ENCODE measurements at places on chromosomes 13 and 19.

DNA sequence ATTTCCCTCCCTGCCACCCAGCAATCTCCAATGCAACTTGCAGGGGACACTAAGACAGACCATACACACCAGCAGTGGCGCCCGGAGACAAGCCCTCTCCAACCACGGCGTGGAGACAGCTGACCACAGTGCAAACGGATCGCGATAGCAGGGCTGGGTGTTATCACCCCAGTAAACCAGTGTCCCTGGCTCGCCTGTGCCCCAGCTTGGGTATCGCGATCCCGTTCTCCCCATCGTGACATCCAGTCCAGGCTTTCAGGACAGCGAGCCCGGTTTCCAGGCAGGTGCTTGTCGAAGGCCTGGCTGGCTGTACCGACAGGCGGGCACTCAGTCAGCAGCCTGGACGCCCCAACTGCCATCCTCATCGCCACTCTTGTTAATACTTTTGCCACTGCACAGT is 20.7 kb upstream of the NANOS2 start:
- DNase-seq, result no peak

DNA sequence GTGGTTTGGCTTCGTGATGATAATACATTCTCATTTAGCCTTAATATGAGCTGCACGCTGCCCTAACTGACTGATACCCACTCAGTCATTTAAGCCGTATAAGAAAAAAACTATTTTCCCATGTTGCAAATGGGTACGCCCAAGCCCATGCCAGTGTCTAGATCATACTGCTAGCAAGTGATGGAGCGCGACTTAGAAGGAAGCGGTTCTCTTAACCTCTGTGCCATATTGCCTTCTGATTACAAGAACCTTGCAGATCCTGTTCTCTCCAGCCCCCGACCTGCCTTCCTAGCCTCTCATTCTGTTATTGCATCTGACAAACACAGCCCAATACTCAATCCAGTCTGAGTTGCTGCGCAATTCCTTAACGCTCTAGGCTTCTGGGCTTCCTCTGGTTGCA is 603 bp downstream of the GPALPP1 start:
- DNase-seq, result no peak

- no peak for DNase-seq
Observed at GRCh38 chr13:54709546-54709945, 1680.9 kb downstream of the OLFM4 start.

DNA sequence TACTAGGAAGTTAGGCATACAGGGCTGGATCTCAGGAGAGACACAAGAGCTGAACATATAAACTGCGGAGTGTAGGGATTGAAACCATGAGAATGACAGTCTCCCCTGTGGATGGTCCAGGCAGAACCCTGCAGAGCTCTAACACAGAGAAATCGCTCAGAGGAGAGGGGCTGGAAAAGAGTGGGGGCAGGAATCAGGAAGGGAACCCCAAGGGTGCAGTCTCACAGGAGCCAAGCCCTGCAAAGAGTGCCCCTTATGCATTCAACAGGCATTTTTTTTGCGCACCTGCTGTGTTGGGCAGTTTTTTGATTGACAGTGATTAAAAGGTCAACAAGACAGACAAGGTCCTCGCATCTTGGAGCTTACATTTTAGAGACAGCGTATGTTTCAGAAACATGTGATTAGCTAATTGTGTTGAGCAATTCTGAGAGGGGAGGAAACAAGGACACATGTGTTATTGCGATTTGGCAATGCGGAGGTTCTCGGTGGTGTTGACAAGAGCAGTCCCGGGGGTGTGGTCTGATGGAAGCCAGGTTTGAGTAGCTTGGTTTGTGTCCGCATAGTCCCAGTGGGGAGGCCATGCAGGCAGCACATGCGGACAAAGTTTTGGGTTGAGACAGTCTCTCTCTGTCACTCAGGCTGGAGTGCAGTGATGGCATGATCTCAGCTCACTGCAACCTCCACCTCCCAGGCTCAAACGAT is 182.6 kb upstream of the IRS2 start:
- DNase-seq, result no peak

- no peak for DNase-seq
Observed at GRCh38 chr13:46593398-46593797, 40.4 kb downstream of the LRCH1 start.

DNA sequence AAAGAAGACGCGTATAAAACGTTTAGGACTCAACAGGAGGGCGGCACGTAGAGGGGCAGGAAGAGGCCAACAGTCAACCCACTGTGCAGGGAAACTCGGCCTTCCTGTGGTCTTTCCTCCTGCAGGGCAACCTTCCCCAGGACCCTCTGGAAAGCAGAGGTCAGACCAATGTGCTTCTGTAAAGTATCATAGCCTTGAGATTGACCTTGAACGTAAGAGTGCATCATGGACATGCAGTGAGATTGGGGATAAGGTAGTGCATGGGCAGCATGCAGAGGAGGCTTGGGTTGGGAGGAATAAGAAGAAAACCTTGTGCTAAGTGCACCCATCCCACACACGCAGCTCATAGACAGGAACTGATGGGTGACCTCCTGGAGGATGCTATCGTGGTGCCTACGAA is 34.0 kb upstream of the ZNF507 start:
- no peak for DNase-seq

GRCh38 chr19:3275583-3276340 is 51.3 kb downstream of the CELF5 start:
- DNase-seq, result peak; percentile 83

DNA sequence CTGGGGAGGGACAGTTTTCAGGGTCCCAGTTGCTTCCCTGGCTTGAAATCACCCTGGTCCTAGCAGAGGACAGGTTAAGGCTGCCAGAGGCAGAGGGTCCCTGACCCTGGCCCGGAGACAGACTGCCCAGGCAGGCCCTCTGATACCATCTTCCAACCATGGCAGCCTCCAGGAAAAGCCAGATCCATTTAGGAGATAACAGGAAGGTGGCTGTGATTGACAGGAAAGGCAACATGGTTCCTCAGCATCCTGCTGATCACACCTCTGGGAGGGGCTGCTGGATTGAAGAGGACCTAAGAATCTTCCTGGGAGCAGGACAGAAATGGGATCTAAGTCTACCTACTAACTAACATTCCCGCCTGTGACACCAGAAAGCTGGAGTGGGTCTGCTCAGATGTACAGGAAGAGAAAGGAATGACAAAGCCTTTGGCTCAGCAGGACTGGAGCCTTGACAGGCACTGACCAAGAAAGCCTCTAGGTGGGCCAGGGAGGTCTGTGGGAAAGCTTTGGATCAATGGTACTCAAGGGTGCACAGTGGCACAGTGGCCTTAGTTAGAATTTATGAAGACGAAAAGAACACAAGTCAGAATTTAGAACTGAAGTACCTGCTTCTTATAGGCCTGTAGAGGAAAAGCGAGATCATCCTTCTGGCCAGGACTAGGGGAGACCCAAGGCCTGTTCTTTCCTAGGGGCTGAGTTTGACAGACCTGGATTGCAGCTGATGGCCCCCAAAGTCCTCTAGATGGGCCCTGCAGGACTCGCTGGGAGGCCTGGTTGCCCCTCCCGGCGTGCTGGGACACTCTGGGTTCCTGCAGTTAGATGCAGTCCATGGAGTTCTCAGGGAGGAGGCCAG is 2.3 kb upstream of the PRKACA start:
- DNase-seq, result no peak

- DNase-seq, result no peak
Observed at GRCh38 chr19:49058562-49058961, 1.0 kb upstream of the CGB7 start.

GRCh38 chr19:41299046-41299754 is 10.8 kb upstream of the CCDC97 start:
- no peak for DNase-seq

DNA sequence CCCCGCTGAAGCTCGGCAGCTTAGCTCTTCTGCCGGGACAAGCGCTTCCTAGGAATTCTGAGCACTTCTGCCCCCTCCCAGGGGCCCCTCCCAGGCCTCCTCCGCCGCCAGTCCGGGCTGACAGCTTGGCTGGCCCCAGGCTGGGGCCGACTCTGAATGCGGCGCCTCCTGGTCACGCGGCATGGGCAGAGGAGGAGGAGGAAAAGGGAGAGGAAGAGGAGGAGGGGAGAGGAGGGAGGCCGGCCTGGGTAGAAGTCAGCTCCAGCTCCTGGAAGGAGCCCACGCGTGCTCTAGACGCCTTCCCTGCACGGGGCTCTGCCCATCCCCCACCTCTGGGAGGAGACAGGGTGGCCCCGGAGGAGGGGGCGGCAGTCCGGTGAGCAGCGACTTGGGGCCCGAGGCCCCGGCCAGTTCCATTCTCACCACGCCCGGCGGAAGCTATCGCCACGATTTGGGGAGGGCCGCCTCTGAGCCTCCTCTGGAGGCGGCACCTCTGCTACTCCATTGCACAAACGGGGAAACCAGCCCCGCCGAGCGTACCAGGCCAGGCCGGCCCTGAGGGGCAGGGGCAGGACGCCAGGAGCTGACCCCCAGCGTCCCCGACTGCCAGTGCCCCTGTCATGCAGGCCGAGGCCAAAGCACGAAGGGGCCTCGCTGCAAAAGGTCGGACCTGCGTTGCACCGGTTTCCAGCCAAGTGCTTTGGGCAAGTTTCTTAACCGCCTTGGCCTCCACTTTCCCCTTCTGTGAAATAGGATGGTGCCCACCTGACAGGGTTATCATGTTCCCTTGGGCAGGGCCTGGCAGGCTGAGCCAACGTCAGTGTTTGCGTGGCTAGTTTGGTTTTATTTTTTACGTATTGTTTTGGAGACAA is 31.6 kb downstream of the CCNE1 start:
- no peak for DNase-seq

DNA sequence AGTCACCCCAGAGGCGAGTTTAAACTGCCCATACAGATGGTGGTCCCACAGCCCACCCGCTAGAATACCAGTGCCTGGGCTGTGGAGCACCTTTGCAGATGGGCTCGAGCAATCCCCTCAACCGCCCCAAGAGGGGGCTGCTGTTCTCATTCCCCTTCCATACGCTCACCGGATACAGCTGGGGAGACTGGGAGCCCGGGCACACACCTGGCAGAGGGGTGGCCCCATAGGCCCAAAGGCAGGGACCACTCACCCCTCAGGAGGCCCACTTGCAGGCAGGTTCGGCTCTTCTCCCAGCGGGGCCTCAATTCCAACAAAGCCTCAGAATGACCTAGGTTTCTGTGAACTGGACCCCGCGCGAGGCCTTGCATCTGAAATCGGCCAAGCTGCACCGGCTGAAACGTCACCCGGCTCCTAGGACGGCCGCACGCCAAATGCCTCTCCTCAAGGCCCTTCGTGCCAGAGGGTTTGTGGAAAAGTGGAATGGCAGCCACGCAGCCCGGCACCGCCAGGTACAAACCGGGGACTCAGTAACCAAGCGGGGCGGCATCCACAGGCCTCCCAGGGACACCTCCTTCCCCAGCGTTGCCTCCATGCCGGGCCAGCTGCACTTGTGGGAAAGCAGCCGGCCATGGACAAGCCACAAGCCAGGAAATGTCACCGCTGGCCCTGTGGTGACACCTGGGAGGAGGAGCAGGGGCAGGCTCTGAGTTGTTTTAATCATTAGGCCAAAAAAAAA is 18.7 kb downstream of the MLLT1 start:
- DNase-seq, result no peak

GRCh38 chr19:12695997-12696365 is 450 bp downstream of the FBXW9 start:
- DNase-seq, result no peak

DNA sequence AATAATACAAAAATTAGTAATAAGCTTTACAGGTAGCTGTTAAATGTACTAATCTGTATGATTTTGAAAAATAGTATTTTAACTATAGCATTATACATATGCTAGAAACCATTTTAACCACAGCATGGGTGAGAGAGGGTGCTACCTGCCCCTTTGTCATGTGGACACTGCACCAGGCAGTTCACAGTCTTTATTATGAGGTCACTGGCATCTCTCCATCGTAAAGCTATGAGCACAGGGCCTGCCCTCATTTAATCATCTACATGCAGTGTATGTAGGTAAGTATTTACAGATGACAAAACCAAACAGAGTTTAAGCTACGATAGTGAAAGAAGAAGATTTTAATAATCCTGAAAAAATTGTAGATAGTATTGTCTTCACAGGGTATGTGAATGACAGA is 21.7 kb downstream of the EDNRB start:
- DNase-seq, result no peak

- DNase-seq, result no peak
Observed at GRCh38 chr19:7497292-7497691, 8.5 kb upstream of the PEX11G start.

GRCh38 chr19:10593148-10593547 is 6.0 kb upstream of the AP1M2 start:
- DNase-seq, result no peak

DNA sequence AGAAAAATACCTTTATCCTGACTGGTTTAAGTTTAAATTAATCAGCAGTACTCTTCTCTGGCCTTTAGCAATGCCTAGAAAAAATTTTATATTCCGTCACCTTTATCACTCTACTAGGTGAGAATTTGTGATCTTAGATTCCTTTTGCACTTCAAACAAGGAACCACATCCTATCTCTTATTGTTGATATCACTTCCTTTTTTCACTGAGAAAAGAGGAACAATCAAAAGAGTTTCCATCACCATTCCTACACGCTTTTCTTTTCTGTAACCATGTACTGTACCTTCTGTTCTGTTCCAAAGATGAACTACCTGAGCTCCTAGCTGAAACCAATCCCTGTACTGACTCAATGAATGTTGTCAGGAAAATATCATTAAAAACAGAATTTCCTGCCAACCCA is 1379.0 kb upstream of the MIR17HG start:
- DNase-seq, result no peak

- DNase-seq, result no peak
Observed at GRCh38 chr13:44425041-44425814, 51.6 kb downstream of the SERP2 start.
